ENCODE measurements at places on chromosomes 2 and 18. TPM values are rescaled to one million over a fixed set of nuclear protein-coding genes. Genes with fewer than 3 reads are reported as not detected.
A peak's percentile ranks its signal among the peaks of the same experiment; 100 is the strongest.

ANTXR1 gene
- 45.5 TPM for total RNA-seq

GRCh38 chr2:29207352-29208148 is 92.3 kb downstream of the CLIP4 start:
- no peaks in the 10 kb centered on the region for H3K4me1 ChIP-seq
- no peak overlapping the region for H3K4me3 ChIP-seq
- H3K36me3 ChIP-seq, result no peaks in the 10 kb centered on the region
- H3K27me3 ChIP-seq, result no peaks in the 10 kb centered on the region
- no peak overlapping the region for H3K27ac ChIP-seq

- H3K4me1 ChIP-seq, result no peaks in the 10 kb centered on the region
- H3K27me3 ChIP-seq, result no peaks in the 10 kb centered on the region
- no peak overlapping the region for H3K4me3 ChIP-seq
- DNase-seq, result no peak
- H3K36me3 ChIP-seq, result peaks cover 7% of the 10 kb centered on the region
- no peak overlapping the region for H3K27ac ChIP-seq
These were observed 75.6 kb downstream of the ATL2 start for GRCh38 chr2:38301340-38301968.

GRCh38 chr2:165827921-165828276 is 33.9 kb upstream of the GALNT3 start:
- no peaks in the 10 kb centered on the region for H3K36me3 ChIP-seq
- DNase-seq, result no peak
- H3K27ac ChIP-seq, result no peak overlapping the region
- no peak overlapping the region for H3K4me3 ChIP-seq
- no peaks in the 10 kb centered on the region for H3K4me1 ChIP-seq

DNA sequence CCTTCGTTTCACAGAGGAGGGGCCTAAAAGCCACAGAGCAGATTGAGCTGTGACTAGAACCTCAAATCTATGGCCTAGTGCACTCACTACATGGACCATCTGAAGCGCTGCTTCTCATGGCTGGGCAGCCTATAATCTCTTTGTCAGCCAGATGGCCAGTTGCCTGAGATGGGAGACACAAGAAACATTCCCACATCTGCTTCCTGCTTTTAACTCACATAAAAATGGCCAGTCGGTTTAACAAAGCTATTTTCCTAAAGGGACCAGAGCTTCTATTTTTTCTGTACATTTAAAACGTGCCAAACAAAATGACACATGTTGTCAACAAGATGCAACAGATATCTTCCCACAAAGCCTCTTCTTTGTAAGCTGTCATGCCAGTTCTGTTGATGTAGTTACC is 173.8 kb downstream of the GFPT1 start:
- peak; percentile 26 for DNase-seq
- peaks cover 23% of the 10 kb centered on the region for H3K4me1 ChIP-seq
- no peaks in the 10 kb centered on the region for H3K27me3 ChIP-seq
- H3K4me3 ChIP-seq, result no peak overlapping the region
- H3K36me3 ChIP-seq, result no peaks in the 10 kb centered on the region
